Right renal cortex interstitium (tissue), 3 donors: ENCODE measurements at places on chromosomes 5 and 9. TPM values are rescaled to one million over a fixed set of nuclear protein-coding genes. Genes with fewer than 3 reads are reported as not detected.

Gene TEX48
- polyA plus RNA-seq, result not detected

Gene PHYHD1
- polyA plus RNA-seq, result 54.4 TPM

GRCh38 chr5:129135633-129136032, 41.1 kb downstream of the ISOC1 start:
- no peak for DNase-seq

DNA sequence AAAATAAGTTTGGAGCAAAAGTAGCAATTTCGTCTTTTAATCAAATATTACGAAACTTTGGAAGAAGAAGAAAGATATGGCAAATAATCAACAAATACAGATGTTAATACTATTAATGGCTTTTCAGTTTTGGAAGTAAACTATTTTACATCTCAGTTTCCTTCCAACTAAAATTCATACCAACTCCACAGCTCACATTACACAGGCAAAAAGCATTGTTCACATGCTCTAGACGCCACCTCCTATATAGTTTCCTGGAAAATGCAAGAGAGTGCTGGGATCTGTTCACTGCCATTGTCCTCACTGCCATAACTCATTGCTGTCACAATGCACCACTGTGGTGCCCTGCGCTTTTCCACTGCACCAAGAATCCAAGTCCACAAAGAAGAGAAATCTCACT, 149.0 kb upstream of the FTMT start:
- no peak for DNase-seq

DNA sequence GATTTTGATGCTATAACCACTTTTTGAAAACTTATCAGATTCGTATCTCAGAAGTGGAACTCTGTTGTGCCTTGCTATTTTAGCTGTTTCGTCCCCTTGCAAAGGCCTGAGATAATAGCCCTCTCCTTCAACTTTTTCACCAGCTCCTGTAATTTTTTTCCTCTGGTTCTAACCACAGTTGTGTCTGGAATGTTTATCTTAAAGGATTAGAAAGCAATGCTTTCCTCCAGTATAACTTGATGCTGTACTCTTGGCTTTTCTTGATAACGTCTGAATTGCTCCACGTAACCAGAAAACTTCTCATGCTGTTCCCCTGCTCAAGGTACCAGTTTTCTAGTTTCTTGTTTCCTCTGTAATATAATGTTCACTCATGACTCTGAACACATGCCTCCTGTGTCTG, 209.4 kb downstream of the DTWD2 start:
- no peak for DNase-seq

Gene CDHR2
- 20.2 TPM for polyA plus RNA-seq

DNA sequence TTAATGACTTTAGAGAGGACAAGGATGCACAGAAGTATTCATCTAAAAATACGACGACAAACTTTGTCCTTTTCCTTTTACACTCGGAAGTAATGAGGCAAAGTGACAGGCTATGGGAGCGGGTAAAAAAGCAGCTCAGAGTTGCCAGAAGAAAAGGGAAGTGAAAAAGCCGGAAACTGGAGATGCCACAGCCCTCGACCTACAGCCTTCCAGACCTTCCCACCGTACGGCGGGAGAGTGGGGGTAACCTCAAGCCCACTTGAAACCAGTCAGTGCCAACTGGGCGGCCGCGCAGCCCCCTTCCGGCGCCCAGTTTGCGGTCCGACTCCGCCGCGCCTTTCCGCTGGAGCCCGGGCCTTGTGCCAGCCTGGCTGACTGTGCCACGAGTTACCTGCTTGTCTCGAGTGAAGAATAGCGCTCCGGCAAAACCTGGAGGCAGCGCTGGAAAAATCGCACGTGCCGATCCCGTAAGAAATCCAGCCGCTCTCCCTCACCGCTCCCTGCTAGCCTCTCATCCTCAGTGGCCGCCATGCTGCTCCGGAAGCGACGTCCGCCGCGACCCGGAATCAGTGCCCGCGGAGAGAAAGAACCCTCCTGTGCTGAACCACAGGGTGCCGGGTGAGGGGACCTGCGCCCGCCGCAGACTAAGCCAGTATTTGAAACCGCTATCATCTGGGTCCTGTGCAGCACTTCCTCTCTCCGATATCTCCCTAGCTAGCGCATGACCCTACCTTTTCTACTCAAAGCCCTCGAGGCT, at the start of gene PGGT1B:
Gene PGGT1B, minus strand, starts transcription at position 557 of the 757 bp plus-strand sequence. Its CDS starts 26 bp downstream, at position 531.
- peak; percentile 49 for DNase-seq

DNA sequence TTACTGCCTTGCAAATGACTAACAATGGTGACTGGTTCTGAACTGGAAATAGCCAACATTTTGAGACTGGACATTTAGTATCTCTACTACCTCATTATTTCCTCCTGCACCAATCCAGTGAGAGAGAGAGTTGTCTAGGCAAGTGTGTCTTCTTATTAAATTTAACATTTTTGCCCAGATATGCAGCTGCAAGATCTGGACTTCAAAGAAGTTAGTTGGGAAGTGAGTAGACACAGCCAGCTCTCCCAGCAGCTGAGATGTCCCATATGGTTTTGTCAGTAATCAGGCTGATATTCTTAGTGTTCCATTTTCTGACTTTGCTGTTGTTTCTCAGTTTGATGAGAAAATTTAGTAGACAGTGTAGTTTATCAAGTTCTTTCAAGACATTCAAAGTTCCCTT, 1778.8 kb upstream of the CDH6 start:
- no peak for DNase-seq

GRCh38 chr5:112202694-112203093, 216.4 kb downstream of the EPB41L4A start:
- DNase-seq, result no peak

DNA sequence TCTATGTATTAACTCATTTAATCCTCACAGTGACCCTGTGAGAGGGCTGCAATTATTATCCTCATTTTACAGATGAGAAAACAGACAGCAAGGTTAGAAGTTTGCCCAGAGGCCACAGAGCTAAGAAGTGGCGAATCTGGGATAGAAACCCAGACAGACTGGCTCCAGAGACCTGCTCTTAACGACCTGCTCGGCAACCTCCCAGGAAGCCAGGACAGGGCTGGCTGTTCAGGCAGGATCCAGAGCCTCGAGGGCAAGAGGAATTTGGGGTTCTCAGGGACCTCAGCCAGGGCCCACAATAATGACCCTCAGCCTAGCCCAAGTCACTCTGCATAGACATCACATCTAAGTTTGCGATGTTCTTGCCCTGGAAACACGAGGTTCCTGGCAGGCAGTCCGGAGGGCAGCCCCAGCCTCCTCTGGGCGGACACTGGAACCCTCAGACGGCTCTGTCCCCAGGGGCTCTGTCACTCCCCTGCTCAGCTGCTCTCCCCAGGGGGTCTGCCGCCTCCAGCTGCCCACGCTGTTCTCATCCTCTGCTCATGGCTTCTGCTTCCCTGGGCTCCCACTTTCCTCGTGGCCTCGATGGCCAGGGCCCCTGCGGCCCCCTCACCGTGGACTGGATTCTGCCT, 138.5 kb upstream of the ERCC6L2 start:
- DNase-seq, result no peak

Gene ANKS6
- polyA plus RNA-seq, result 21.0 TPM

Gene NSA2
- 262 TPM for polyA plus RNA-seq

Gene IRX1
- polyA plus RNA-seq, result 23.9 TPM

DNA sequence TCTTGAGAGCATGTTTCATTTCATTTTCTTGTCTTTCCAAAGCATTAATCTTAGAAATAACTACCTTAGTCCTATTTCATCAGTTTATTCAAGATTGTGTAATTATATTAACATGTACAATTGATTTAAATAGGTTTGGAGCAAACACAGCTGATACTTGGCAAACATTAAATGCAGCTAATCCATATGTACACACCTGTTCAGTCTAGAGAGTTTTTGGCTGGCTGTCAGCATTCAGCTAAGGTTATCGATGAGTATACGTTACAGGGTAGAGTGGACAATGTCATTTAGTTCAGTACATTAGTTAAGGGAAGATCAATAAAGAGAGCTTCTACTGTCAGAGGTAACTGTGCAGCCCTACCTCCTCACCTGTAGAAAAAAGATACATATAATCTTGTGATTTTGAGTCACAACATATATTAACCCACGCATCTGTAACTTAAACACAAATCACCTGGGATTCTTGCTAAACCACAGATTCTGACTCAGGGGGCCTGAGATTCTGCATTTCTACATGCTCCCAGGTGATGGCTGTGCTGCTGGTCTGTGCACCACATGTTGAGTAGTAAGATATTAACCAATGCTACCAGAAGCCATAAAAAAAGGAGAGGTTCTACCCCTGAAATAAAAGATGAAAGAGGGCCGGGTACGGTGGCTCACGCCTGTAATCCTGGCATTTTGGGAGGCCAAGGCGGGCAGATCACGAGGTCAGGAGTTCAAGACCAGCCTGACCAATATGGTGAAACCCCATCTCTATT, 34.1 kb upstream of the PCA3 start:
- DNase-seq, result no peak

GRCh38 chr9:36950389-36950788, 83.7 kb downstream of the PAX5 start:
- DNase-seq, result no peak

Gene SLC6A18
- 0.31 TPM for polyA plus RNA-seq

GRCh38 chr9:125416517-125416916, 154.9 kb downstream of the GAPVD1 start:
- DNase-seq, result no peak
